ENCODE measurements at places on chromosomes 1 and 21.

GRCh38 chr1:43968348-43968948, 1.4 kb upstream of the DPH2 start:
- no peak for DNase-seq

- peak; percentile 94 for DNase-seq
Observed at GRCh38 chr1:201703621-201704438, 125.1 kb upstream of the IPO9 start.

DNA sequence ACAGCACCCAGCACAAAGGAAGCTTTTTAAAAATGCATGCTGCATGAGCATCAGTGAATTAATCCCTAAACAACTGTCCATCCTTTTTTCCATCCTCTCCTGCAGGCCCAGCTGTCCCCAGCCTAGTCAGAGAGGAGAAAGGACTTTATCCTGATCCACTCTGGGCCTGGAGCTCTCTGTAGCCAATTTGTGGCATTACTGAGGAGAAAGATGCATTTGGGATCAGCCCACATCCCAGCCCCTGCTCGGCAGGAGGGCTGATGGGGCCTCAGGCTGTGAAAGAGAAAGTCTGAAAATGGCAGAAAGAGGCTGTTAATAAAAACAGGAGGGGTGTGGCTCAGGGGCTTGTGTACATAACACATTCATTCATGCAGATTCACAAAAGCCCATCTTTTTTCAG, 37.5 kb upstream of the ATP2B4 start:
- no peak for DNase-seq

GRCh38 chr1:93489756-93490155, 41.8 kb downstream of the FNBP1L start:
- DNase-seq = no peak

DNA sequence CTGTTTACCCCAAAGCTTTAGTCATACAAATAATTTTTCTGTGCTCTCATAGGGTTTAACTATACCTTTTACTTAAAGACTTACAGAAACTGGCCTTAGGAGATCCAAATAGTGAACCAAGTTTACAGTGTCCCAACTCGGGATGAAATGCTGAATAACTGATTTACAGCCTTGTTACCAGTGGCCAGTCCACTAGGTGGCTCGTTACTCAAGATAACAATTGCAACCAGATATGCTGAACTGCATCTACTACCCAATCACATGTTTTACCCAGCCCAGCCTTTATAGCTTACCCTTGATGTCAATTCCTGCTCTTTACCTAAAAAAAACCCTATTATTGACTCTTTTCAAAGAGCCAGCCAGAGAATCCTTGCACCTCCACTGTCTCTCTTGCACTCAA, 1148.8 kb upstream of the ADGRL4 start:
- DNase-seq = no peak

DNA sequence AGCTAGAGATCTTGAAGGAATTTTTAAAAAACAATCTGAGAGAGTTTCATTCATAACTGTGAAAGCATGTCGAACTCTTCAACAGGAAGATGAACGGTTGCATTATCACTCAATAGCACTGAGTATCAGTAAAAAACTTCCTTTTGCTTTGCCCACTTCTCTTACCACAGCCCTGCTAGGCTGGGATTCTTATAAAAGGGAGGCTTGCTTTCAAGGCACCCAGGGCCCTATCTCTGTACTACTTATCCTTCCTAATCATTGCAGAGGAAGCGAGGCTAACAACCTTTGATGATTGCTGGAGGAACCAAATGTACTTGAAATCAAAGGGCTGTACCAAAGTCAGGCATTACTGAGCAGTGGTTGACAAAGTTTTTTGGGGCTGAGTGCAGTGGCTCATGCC, 71.2 kb downstream of the SNRPE start:
- DNase-seq = no peak

DNA sequence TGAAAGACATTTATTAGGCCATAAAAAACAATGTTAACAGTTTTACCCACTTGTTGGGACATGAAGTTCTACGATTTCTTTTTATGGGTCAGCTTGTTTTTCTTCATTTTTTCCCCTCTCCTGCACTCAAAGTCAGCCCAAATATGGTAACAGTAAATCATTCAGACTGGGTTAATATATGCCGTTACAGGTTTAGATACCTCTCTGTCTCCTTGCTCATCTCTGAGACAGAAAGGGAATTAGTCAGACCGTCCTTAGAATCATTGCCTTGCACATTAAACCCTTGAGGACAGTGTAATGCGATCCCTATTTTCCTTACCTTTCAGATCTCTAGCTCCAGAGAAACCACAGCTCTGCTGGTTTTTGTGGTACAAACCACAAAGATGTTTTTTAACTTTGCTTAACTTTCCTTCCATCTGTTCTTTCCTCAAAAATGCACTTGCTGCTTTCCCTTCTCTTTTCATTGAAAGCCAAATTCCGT, 613.3 kb downstream of the PLPP3 start:
- no peak for DNase-seq

- no peak for DNase-seq
Observed at GRCh38 chr1:17004466-17005364, 7.0 kb downstream of the ATP13A2 start.

- no peak for DNase-seq
Observed at GRCh38 chr1:227893949-227894721, 53.6 kb downstream of the WNT9A start.

DNA sequence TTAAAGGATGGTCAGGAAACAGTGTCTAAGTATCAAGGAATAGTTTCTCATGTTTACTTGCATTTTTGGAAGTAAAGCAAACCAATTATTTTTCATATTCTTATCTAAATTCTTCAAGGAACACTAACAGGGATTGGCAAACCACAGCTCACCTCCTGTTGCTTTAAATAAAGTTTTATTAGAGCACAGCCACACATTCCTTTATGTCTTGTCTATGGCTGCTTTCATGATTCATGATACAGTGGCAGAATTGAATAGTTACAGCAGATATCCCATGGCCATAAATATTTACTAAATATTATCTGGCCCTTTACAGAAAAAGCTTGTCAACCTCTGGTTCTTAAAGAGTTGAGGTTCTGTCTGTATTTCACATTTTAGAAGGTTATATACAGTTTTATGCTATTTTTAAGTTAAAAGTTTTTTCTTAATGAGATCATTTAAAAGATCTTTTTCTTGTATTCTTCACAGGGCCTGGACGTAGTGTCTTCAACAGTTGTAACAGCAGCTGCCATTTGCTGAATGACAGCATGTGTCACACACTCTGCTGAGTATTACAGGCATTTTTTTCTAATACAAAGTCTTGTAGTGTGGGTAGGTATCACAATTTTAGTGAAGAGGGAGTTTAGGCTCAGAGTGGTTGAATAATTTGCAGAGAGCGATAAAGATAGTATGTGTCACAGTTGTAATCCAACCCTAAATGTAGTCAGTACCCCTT, 2.6 kb downstream of the ZNF691 start:
- no peak for DNase-seq

GRCh38 chr1:185984113-185984836, 250.1 kb downstream of the HMCN1 start:
- DNase-seq = no peak

GRCh38 chr21:36337099-36337509, 17.1 kb downstream of the MORC3 start:
- no peak for DNase-seq

- DNase-seq = no peak
Observed at GRCh38 chr1:178094739-178095645, 1.1 kb downstream of the RASAL2 start.

DNA sequence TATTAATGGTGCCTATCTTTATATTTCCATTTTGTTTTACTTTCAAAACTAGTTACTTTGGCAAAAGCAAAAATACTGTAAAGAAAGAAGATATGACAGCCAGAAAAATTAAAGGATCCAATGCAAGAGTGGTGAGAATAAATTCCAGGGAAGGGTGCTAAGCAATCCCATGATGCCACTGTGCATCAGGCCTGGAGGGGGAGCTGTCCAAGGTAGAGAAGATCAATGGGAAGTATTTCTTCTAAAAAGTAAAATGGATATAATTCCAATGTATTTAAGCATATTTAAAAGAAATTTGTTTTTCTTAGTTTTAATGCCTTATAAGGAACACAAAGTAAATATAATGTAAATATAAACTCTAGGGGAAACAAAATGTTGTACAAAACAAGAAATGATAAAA, 1382.2 kb upstream of the B3GALT2 start:
- DNase-seq = no peak

DNA sequence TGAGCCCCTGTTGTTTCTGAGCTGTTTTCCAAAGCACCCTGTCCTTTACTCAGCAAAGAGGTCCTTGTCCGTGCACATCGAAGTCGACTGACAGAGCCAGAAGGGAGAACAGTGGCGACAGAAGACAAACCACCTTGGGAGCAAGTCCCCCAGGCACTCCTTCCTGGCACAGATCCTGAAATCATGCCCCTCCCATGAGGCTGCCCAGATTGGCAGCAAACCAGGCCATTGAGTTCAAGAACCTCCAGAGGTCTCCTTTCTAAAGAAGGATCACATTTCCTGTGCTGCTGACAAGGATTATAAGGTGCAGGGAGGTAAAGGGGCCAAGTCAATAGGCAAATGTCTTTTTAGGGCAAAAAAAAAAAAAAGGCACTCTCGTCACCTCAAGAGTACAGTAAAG, 84.7 kb upstream of the HIVEP3 start:
- no peak for DNase-seq

GRCh38 chr1:14914351-14914988, 239.1 kb upstream of the TMEM51 start:
- no peak for DNase-seq

GRCh38 chr1:198328458-198329032, 171.7 kb downstream of the NEK7 start:
- DNase-seq = no peak

DNA sequence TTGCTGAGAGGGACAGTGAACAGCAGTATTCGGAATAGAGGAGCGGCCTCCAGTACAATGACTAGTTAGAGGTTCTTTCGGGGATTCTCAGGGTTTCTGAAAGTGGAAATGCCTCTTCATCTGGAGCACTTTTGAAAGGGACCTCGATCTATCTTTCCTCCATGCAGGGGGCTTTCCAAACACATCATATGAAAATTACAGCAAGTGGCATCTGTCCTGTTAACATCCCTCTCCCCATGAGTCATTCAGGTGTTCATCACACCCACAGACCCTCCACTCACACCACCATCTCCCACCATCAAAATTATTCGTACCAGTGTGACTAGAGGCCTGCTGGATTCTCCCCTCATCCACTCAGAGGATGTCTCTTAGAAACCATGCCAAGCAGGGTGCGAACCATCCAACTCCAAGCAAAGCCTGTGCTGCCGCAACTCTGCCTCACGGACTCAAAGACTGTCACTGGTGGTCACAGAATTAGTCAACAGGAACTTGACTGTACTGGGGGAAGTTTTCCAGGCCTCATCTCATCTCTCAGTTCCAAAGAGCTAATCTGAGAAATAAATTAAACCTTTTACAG, 211.1 kb downstream of the MRPL39 start:
- no peak for DNase-seq

- DNase-seq = no peak
Observed at GRCh38 chr1:226653311-226653921, 85.7 kb downstream of the ITPKB start.

- no peak for DNase-seq
Observed at GRCh38 chr1:213738658-213739057, 249.1 kb upstream of the PROX1 start.

GRCh38 chr1:59879996-59880505, 46.5 kb downstream of the CYP2J2 start:
- no peak for DNase-seq

DNA sequence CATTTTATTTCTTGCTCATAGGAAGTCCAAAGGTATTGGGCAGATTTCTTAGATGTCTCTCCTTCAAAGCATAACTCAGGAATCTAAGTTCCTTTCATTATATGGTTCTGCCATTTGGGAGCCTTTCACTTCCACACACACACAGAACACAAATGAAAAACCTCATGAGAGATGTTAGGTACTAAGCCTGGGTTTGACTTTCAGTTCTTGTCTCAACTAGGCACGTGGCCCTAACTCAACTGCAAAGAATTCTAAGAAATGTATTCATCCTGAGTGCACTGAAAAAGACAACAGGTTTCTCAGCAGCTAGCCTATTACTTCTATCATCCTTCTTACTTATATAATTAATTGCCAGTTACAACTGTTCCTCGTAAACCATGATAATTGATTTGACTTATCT, 190.0 kb upstream of the SAMSN1 start:
- DNase-seq = no peak

GRCh38 chr1:30755334-30755733, 2.2 kb downstream of the LAPTM5 start:
- DNase-seq = no peak

- DNase-seq = no peak
Observed at GRCh38 chr1:15959424-15959823, 16.5 kb downstream of the ZBTB17 start.
